COR-L47 (cell line): ENCODE measurements at places on chromosomes 11 and 22.

GRCh38 chr11:69504576-69505335 is 23.3 kb downstream of the LINC01488 start:
- no peak for DNase-seq

- no peak for DNase-seq
Observed at GRCh38 chr11:65777821-65778361, 2.9 kb downstream of the AP5B1 start.

- no peak for DNase-seq
Observed at GRCh38 chr11:35138943-35139721, at the start of gene CD44. Gene CD44, plus strand, starts transcription at chr11:35139171. Its CDS starts 133 bp downstream, at chr11:35139304.

DNA sequence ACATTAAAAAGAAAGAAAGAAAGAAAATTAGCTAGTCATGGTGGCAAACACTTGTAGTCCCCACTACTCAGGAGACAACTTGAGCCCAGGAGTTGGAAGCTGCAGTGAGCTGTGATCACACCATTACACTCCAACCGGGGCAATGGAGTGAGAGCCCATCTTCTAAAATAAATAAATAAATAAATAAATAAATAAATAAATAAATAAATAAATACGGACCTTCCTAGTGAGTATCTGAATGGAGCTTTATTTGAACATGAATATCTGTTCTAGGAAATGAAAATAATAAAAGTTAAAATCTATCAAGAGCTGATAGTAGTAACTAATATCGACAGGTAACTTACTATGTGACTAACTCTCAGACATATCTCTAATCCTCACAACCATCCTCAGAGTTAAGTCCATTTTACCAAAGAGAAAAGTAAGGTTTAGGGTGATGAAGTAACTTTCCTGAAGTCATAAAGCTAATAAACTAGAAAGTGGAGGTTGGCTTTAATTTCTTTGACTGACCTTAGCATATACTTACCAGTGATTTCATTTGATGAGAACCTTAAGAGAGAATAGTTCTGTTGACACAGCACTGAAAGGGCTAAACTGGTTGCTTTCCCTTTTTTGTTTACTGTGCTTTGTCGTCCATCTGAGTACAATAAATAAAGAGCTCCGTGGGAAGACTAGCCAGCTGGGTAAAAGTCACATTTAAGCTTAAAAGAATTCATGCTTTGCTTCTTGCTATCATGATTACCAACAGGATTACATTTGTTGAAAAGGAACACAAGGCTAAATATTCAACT is 22.4 kb downstream of the ENTHD1 start:
- no peak for DNase-seq

GRCh38 chr11:70700453-70700852 is 302.1 kb downstream of the CTTN start:
- no peak for DNase-seq

GRCh38 chr11:2092464-2092910 is 46.7 kb downstream of the IGF2 start:
- no peak for DNase-seq

DNA sequence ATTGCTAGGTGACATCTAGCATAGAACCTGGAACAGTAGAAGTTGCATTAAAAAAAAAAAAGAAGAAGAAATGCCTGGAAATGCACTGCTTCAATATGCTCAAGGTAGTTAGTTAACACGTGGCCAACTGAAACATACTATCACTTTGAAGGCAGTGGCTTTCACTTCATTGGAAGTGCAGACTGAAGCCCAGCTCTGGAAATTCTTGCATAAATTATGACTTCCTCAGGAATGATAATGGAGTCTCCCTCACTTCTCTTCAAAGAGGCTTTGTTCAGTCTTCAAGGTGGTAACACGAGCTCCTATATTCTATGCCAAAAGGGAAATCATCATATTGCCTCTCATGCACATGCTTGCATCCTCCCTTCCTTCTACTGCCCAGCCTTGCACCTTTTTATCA is 715.9 kb upstream of the API5 start:
- DNase-seq, result no peak

GRCh38 chr11:1567052-1567720 is 4.9 kb downstream of the DUSP8 start:
- DNase-seq, result no peak

- no peak for DNase-seq
Observed at GRCh38 chr11:90465553-90465952, 242.7 kb upstream of the CHORDC1 start.

- no peak for DNase-seq
Observed at GRCh38 chr11:103652013-103652412, 384.4 kb upstream of the DDI1 start.

- peak; percentile 7 for DNase-seq
Observed at GRCh38 chr11:2791521-2792380, 92.0 kb upstream of the KCNQ1OT1 start.

DNA sequence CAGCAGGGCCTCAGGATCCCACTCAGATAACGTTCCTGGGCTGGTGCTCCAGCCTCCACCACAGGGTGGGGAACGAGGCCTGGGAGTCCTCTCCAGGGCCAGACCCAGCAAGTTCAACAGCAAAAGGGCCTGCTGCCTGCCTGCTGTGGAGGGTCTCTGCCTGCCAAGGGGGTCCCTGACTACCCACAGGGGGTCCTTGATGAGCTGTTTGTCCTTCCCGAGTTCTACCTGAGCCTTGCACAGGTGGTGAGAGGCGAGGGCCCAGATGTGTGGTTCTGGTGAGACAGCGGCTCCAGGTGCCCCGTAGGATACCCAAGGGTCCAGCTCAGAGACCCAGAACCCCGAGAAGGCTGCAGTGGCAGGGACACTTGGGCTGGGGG is 4.4 kb downstream of the DUSP8 start:
- DNase-seq, result no peak
